ENCODE measurements at places on chromosomes 4 and X.

GRCh38 chrX:16488959-16489358, 161.0 kb upstream of the S100G start:
- DNase-seq, result no peak

GRCh38 chr4:16116019-16116418, 32.2 kb upstream of the PROM1 start:
- no peak for DNase-seq

GRCh38 chr4:111775556-111776297, 369.5 kb upstream of the FAM241A start:
- DNase-seq, result no peak

GRCh38 chr4:60812811-60813210, 387.3 kb upstream of the ADGRL3 start:
- no peak for DNase-seq

- DNase-seq, result peak; percentile 9
Observed at GRCh38 chr4:86356425-86357210, 3.2 kb downstream of the MAPK10 start.

DNA sequence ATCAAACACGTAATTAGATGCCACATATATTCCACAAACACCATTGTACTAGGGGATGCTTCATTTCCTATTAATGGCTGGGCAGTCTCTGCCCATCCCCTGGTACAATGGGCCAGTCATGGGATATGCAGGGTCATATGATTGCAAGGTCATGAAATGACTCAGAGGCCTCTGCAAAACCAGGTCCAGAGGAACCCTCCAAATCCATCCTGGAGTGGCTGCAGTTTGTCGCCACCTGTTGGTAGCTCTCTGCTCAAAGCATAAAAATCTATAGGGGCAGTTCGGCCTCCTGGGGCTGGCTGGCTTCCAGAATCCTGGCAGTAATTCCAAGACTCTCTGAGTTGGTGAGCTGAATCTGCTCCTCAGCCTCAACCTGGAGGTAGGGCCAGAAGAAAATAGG, 22.9 kb upstream of the PUDP start:
- no peak for DNase-seq

DNA sequence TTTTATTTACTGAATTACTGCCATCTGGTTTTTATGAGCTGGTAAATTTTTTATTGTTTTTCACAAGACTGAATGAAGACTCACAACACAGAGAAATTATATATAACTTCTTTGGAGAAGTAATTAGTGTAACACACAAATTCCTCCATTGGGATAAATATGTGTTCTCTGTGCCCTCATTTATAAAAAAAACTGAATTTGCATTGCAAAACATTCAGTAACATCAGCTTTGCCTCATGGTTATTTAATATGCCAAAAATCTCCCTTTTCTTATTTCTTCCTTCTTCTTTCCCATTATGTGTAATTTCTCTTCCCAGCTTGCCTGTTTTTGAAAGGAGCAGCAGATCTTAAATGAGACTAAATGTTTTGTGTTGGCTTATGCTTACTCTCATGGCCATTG, 18.5 kb downstream of the CASP6 start:
- no peak for DNase-seq

- DNase-seq, result no peak
Observed at GRCh38 chrX:129800186-129800585, 20.4 kb downstream of the SASH3 start.

GRCh38 chr4:184310881-184311709, 93.4 kb upstream of the ENPP6 start:
- DNase-seq, result no peak

- no peak for DNase-seq
Observed at GRCh38 chrX:134457708-134458107, 2.3 kb upstream of the HPRT1 start.

DNA sequence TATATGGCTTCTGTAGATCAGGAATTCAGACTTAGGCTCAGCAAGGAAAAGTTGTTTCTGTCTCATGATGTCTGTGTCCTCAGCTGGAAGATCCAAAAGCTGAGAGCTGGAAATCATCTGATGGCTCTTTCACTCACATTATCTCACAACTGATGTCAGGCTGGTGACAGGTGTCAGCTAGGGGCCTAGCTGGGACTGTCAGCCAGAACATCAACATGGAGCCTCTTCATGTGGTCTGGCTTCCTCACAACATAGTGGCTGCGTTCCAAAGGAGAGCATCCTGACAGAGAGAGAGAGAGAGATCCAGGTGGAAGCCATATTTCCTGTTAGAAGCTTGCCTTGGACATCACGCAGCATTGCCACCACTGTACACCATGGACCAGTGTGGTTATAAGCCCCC, 10.6 kb upstream of the INTS6L start:
- DNase-seq, result no peak

DNA sequence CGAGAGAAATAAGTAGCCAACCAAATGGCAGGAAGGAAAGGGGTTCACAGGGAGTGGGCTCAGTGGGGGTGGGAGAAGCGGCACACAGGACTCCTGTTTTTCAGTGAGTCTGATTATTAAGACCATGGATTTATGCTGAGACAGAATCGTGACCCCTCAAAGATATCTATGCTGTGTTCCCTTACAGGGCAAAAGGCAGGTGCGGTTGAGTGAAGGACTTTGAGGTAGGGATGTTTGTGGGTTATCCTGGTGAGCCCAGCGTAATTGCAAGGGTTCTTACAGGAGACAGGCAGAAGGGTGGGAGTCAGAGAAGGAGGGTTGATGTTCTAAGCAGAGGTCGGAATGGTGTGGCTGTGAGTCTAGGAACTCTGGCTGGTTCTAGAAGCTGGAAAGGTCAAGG, 73.0 kb downstream of the EVC start:
- DNase-seq, result no peak

DNA sequence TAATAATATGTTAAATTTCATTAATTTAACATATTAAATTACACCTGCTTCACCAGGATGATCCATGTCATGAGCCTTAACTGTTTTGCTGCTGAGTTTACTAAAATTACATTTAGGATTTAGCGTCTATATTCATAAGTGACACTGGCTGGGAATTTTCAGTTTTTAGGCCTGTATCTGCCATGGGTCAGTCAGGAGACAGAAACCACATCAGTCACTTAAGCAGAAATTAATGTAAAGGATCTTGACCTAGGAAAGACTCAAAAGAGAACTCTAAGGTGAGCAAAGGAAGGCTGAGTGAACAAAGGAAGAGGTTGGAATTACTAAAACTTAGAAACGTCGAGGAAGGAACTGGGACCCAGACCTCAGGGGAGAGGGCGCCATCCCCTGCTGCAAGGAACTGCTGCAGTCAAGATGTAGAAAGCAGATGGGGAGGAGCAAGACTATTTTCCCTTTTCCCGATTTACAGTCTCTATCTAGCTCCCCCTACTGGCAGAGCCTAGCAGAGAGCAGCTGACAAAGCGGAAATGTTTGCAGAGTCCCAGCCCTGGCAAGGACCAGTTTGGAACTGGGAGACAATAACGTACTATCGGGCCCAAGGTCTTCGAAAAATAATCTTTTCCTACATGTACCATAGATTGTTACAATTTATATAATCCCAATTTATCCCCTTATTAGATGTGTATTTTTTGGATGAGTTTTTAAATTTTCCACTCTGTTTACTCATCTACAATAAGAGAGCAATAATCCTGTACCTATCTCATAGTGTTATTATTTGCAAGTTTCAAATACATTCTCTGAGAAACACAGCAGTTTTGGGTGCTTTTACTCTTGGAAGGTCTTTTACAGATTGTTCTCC, 22.6 kb upstream of the RBBP7 start:
- DNase-seq, result peak; percentile 60

- no peak for DNase-seq
Observed at GRCh38 chr4:146976145-146976544, 30.5 kb upstream of the TTC29 start.

DNA sequence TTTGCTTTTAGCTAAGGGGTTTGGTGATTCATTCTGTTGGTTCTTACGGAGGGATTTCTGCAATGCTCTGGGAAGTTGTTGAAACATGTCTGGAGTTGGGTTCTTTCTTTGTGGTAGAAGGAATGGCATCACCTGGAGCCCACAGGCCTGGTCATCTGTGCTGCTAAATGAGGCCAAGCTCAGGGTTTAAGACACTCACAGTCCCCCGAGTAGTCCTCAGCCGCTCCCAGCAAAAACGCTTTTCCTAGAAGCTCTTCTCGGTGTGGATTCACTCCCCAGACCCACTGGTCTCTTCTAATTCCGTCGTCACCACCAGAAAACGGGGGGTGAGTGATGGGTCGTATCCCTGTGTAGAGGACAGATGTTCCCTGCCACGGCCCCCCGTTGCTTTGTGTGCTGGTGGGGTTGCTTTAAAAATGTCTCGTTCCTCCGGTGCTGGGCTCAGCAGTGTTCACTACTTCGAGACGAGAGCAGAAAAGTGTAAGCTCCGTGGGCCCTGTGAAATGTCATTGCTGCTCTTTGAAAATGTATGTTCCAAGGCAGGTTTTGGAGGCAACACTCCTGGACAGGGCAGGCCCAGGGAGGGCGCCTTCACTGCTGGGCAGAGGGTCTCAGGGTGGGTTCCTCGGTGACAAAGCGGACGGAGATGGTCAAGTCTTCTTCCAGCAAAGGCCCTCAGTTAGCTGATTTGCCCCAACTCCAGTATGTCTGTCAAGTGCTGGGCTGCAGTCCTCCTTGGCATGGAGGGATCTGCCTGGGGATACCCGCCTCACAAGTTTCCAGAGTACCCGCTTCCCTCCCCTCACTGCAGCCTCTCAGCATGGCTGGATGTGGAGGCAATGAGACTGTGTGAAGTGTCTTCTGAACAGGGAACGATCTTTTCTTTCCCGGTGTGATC, 37.3 kb downstream of the PSAPL1 start:
- DNase-seq, result no peak

DNA sequence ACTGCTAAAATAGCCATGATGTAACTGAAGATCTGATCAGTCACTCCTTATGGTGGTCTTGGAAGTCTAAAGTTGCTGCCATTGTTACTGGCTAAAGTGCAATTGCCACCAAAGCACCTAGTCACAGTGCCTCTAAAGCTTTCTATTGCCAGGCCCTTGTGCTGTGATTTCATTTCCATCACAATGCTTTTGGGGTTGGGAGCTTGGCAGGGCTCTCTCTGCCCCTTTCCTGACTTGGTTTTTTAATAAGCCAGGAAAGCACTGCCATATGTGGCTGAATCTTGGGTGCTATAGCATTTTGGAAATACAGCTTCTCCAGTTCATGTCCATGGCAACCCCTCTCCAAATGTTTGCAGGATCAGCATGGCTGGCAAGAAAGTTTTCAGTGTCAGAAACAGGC, 1712.4 kb upstream of the TENM3 start:
- DNase-seq, result no peak

- DNase-seq, result no peak
Observed at GRCh38 chrX:155864655-155865054, 16.5 kb upstream of the VAMP7 start.

DNA sequence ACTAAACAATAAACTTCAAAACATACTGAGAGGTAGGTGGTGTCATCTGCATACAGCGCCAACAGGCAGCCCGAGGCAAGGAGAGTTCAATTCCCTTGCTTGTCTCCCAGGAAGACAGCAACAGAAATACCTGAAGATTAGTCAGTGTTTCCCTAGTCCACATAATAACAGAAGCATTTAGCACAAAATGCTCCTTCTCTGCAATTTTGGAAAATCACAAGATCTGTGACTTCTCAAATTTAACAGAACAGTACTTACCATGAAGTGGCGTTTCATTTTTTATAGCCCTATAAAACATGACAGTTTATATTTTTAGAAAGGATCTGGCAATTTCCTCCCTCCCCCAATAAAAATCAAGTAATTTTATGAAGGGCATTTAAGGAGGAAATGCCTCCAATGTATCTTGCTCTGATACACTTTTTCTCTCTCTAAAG, 67.1 kb upstream of the MYOZ2 start:
- no peak for DNase-seq

DNA sequence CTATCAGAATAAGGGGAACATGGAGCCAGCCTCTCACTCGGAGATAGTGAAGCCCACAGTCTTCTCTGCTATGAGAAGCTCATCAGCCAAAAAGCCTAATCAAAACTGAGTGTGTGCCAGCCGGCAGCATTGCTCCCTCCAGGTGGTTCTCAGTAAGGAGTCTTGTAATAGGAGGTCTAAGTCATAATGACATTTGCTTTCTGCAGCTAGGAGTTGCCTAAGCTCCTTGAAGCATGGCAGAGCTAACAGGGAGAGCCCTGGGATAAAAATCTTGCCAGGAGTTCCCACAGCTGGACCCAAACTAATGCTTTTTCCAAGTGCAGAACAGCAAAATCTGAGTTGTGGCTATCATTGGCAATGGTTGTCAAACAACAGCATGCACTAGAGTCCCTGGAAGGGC, 245.2 kb downstream of the SPATA18 start:
- no peak for DNase-seq

- DNase-seq, result no peak
Observed at GRCh38 chr4:10046471-10046870, 25.2 kb upstream of the SLC2A9 start.

GRCh38 chrX:150099316-150099715, 161.0 kb upstream of the EOLA2 start:
- DNase-seq, result no peak

DNA sequence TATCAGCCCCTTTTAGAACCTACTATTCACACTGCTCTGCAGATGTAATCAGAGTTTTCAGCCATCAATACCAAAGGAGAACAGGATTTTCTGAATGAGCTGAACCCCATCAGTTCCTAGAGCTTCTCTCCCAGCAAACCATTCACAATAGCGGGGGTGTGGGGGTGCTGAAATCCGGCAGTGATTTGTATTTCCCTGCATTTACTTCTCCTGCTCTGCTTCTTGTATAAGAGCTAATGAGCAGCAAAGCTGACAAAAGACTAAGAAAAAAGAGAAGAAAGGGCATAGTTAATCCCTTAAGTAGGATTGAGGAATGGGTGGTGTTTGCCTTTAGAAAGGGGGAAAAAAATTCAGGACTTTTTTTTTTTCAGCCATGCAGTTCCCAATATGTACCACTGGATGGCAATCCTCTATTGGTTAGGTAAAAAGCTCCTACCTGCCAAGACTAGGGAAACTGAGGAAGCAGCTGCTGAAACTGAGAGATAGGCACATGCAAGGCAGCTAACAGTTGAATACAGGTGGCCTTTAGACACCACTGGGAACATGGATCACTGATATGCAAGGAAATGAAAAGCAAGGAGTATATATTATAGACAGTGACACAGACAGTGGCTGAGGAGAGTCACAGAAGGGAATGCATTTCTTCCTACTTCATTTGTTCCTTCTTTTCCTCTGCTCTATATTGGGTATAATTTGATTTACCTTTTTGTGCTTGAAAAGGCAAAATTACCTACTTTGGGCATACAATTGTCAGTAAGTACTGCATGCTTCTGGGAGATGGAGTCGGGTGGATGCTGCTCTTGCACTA, 217.9 kb downstream of the HS6ST2 start:
- DNase-seq, result no peak

DNA sequence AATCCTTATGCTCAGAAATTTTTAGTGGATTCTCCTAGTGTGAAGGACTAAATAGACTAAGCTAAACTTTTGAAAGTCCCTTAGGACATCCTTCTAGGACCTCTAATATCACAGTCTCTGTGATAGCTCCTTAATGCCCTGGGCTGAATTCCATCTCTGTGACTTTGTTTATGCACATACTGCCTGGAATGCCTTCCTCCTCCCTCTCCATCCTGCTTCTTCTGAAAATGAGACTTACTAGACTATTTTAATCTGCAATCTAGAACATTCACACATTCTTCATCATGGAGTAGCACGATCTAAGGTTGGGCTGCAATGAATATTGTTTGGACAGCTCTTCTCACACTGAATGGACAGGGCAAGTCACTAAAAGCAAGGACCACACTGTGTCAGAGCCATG, 65.0 kb upstream of the MSX1 start:
- no peak for DNase-seq

GRCh38 chr4:125323654-125324053, 8.9 kb downstream of the FAT4 start:
- DNase-seq, result no peak

- DNase-seq, result no peak
Observed at GRCh38 chr4:132662456-132662855, 486.6 kb upstream of the PCDH10 start.

GRCh38 chr4:80265571-80266252, 752 bp upstream of the FGF5 start:
- DNase-seq, result no peak

Data from GM13977 (cell line).